ENCODE measurements at places on chromosomes 7 and 10. TPM values are rescaled to one million over a fixed set of nuclear protein-coding genes. Genes with fewer than 3 reads are reported as not detected.

GRCh38 chr7:30926313-30926712 lies 14.7 kb downstream of the AQP1 start:
- H3K36me3 ChIP-seq = no peaks in the 10 kb centered on the region
- no peak overlapping the region for H3K27ac ChIP-seq

GRCh38 chr10:132229834-132230556 lies 43.2 kb downstream of the DPYSL4 start:
- H3K36me3 ChIP-seq = no peaks in the 10 kb centered on the region
- DNase-seq = peak; percentile 41
- no peaks in the 10 kb centered on the region for H3K4me1 ChIP-seq
- peak overlapping the region; percentile 44 for H3K4me3 ChIP-seq

PSD gene
- 13.2 TPM for total RNA-seq

- no peaks in the 10 kb centered on the region for H3K27me3 ChIP-seq
- DNase-seq = no peak
- no peaks in the 10 kb centered on the region for H3K36me3 ChIP-seq
- no peaks in the 10 kb centered on the region for H3K4me1 ChIP-seq
- no peak overlapping the region for H3K27ac ChIP-seq
- no peak overlapping the region for H3K4me3 ChIP-seq
These were observed 31.5 kb upstream of the LHFPL3 start for GRCh38 chr7:104296900-104297299.

- H3K36me3 ChIP-seq = no peaks in the 10 kb centered on the region
- no peak for DNase-seq
- H3K27me3 ChIP-seq = no peaks in the 10 kb centered on the region
- H3K4me1 ChIP-seq = no peaks in the 10 kb centered on the region
- no peak overlapping the region for H3K4me3 ChIP-seq
- H3K27ac ChIP-seq = no peak overlapping the region
These were observed 83.6 kb upstream of the CACUL1 start for GRCh38 chr10:118838364-118838763.

SPDYE11 gene
- not detected for total RNA-seq

OPN4 gene
- total RNA-seq = not detected

DNA sequence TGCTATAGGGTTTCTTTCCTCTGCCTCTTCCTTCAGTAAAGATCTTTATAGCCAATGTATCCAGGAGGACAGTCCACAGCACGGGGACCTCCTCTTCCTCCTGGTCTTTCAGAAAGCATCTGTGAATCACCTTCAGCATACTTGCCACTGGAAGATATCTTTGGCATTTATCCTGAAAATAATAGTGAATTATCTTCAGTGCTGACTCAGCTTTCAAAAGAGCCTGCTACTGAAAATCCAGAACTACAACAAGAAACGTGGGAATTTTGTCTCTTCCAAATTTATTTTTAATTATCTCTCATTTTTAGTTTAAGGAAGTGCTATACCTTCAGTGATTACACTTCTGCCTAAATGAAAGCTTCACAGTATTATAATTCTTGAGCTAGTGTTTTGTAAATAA lies 7.6 kb upstream of the UNC5B start:
- DNase-seq = no peak
- H3K4me3 ChIP-seq = no peak overlapping the region
- no peaks in the 10 kb centered on the region for H3K4me1 ChIP-seq
- H3K36me3 ChIP-seq = no peaks in the 10 kb centered on the region
- H3K27me3 ChIP-seq = no peaks in the 10 kb centered on the region

HSPB1 gene
- 40.6 TPM for total RNA-seq

- DNase-seq = no peak
- no peaks in the 10 kb centered on the region for H3K27me3 ChIP-seq
- no peaks in the 10 kb centered on the region for H3K36me3 ChIP-seq
These were observed 30.5 kb downstream of the ARMC3 start for GRCh38 chr10:22958338-22958737.

GRCh38 chr10:30990351-30990750 lies 41.3 kb downstream of the ZNF438 start:
- H3K4me3 ChIP-seq = no peak overlapping the region
- H3K27ac ChIP-seq = no peak overlapping the region
- no peaks in the 10 kb centered on the region for H3K27me3 ChIP-seq

- peak overlapping the region; percentile 49 for H3K27ac ChIP-seq
- H3K4me3 ChIP-seq = no peak overlapping the region
- H3K27me3 ChIP-seq = no peaks in the 10 kb centered on the region
- H3K36me3 ChIP-seq = no peaks in the 10 kb centered on the region
- no peak for DNase-seq
- H3K4me1 ChIP-seq = no peaks in the 10 kb centered on the region
These were observed 233.3 kb upstream of the CACNA2D1 start for GRCh38 chr7:82676777-82677463.

VIPR2 gene
- total RNA-seq = not detected

- H3K27me3 ChIP-seq = no peaks in the 10 kb centered on the region
- no peak for DNase-seq
- H3K36me3 ChIP-seq = no peaks in the 10 kb centered on the region
- no peak overlapping the region for H3K4me3 ChIP-seq
These were observed 177.2 kb downstream of the TAX1BP1 start for GRCh38 chr7:27917119-27917518.

AKR1C8 gene
- total RNA-seq = 0.88 TPM

DNA sequence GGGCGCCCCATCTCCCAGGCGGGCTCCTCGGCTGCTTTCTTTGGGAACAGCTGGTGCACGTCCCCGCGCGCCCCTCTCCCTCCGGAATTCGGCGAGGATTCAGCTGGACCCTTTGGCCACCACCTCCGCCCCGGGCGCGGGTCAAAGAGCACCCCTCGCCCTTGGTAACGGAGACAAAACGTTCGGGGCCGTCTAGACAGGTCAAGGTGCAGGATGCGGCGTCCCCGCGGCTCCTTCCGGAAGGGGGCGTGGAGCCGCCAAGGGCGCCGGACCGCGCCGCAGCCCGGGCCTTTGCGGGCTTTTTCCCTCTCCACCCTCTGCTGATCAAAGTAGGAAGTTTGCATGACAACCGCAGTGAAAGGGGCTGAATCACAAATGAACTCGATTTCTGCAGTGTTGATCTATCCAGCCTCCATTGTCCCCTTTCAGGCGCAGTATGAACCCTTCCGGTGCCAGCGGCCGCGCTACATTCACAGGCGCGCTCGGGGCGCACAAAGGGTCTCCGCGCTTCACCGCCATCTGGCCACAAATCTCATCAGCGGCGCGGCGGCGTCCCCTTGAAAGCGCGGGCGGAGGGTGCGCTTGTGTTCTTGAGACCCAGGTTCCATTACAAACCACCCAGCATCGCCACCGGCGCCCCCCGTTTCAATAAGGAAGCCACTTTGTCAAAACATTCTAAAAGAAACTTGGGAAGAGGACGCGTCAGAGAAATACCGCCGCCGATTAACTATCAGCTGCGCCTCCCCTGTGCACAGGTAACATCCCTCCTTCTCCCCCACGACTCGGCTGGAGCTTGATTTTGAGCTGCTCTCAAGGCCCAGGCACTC lies 36.4 kb downstream of the CNPY1 start:
- no peak overlapping the region for H3K27ac ChIP-seq
- H3K4me3 ChIP-seq = no peak overlapping the region
- no peaks in the 10 kb centered on the region for H3K36me3 ChIP-seq

DNA sequence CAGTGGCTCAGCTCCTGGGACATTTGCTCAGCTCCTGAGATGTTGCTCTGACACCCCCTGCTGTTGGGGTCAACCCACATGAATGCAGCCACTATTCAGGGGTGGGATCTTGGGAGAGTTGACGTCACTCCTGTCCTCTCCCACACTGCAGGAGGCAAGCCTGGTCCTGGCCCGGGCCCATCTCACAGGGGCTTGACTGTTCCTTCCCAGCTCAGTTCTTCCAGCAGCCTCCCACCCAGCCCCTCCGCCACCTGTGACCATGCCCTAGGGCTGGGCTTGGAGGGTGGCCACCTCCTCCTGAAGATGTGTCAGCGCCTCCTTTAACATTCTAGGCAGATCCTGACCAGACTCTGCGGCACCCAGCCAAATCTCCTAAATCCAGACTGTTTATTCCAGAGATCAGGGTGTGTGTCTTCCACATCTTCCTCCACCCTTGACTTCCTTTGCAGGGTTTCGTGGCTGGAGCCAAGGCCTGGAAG lies 19.1 kb upstream of the OPALIN start:
- H3K27me3 ChIP-seq = no peaks in the 10 kb centered on the region
- H3K36me3 ChIP-seq = no peaks in the 10 kb centered on the region
- H3K27ac ChIP-seq = no peak overlapping the region
- no peak overlapping the region for H3K4me3 ChIP-seq
- no peaks in the 10 kb centered on the region for H3K4me1 ChIP-seq

UBE3C gene
- 64.6 TPM for total RNA-seq

GRCh38 chr10:106479636-106480035 lies 684.9 kb downstream of the SORCS1 start:
- no peak overlapping the region for H3K27ac ChIP-seq
- no peaks in the 10 kb centered on the region for H3K36me3 ChIP-seq
- no peaks in the 10 kb centered on the region for H3K27me3 ChIP-seq
- no peak overlapping the region for H3K4me3 ChIP-seq

- no peaks in the 10 kb centered on the region for H3K27me3 ChIP-seq
- no peaks in the 10 kb centered on the region for H3K4me1 ChIP-seq
- no peak overlapping the region for H3K4me3 ChIP-seq
- H3K27ac ChIP-seq = no peak overlapping the region
- DNase-seq = no peak
These were observed 20.8 kb upstream of the RAB18 start for GRCh38 chr10:27482984-27483956.

GRCh38 chr7:24297362-24297761 lies 13.4 kb downstream of the NPY start:
- no peak for DNase-seq
- H3K27ac ChIP-seq = no peak overlapping the region
- no peaks in the 10 kb centered on the region for H3K4me1 ChIP-seq
- no peak overlapping the region for H3K4me3 ChIP-seq
- no peaks in the 10 kb centered on the region for H3K27me3 ChIP-seq
- no peaks in the 10 kb centered on the region for H3K36me3 ChIP-seq

CDHR3 gene
- total RNA-seq = 1.5 TPM

- no peaks in the 10 kb centered on the region for H3K4me1 ChIP-seq
- H3K27ac ChIP-seq = no peak overlapping the region
- H3K27me3 ChIP-seq = no peaks in the 10 kb centered on the region
- DNase-seq = no peak
These were observed 18.6 kb downstream of the FGFR2 start for GRCh38 chr10:121579656-121580055.

GRCh38 chr7:135277161-135277560 lies 43.5 kb downstream of the STRA8 start:
- H3K36me3 ChIP-seq = no peaks in the 10 kb centered on the region
- no peak for DNase-seq
- no peaks in the 10 kb centered on the region for H3K27me3 ChIP-seq
- H3K27ac ChIP-seq = no peak overlapping the region
- no peaks in the 10 kb centered on the region for H3K4me1 ChIP-seq

DHTKD1 gene
- total RNA-seq = 25.9 TPM

LHFPL3 gene
- not detected for total RNA-seq

GRCh38 chr10:119346095-119346832 lies 138.9 kb downstream of the GRK5 start:
- peaks cover 28% of the 10 kb centered on the region for H3K36me3 ChIP-seq
- no peaks in the 10 kb centered on the region for H3K27me3 ChIP-seq
- no peak for DNase-seq
- H3K4me1 ChIP-seq = no peaks in the 10 kb centered on the region

GRCh38 chr7:96244992-96245292 lies 77.0 kb downstream of the SLC25A13 start:
- H3K4me1 ChIP-seq = no peaks in the 10 kb centered on the region
- no peak overlapping the region for H3K4me3 ChIP-seq
- no peaks in the 10 kb centered on the region for H3K36me3 ChIP-seq

- no peak overlapping the region for H3K4me3 ChIP-seq
- H3K4me1 ChIP-seq = no peaks in the 10 kb centered on the region
- no peak overlapping the region for H3K27ac ChIP-seq
- no peaks in the 10 kb centered on the region for H3K27me3 ChIP-seq
These were observed 28.9 kb upstream of the TNRC18 start for GRCh38 chr7:5452470-5452899.

WNT8B gene
- total RNA-seq = not detected

DNA sequence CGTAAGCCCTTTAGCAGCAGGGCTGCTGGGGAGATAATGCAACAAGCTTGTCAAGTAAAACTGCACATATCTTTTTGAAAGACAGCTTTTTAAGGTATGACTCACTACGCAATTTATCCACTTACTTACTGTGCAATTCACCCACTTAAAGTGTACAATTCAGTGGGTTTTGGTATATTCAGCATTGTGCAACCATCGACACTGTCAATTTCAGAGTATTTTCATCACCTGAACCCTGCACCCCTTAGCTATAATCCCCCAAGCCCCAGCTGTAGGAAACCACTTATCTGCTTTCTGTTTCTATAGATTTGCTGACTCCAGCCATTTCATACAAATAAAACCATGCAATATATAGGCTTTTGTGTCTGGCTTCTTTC lies 168.0 kb downstream of the PTPN20 start:
- H3K27ac ChIP-seq = no peak overlapping the region
- no peaks in the 10 kb centered on the region for H3K36me3 ChIP-seq
- no peaks in the 10 kb centered on the region for H3K27me3 ChIP-seq
- no peaks in the 10 kb centered on the region for H3K4me1 ChIP-seq
- no peak for DNase-seq

MUC12 gene
- not detected for total RNA-seq

GRCh38 chr7:75646571-75647102 lies 92.1 kb downstream of the HIP1 start:
- DNase-seq = no peak
- H3K27me3 ChIP-seq = no peaks in the 10 kb centered on the region
- H3K27ac ChIP-seq = no peak overlapping the region
- no peak overlapping the region for H3K4me3 ChIP-seq
- no peaks in the 10 kb centered on the region for H3K4me1 ChIP-seq

- no peak for DNase-seq
- H3K4me1 ChIP-seq = peaks cover 4% of the 10 kb centered on the region
- no peaks in the 10 kb centered on the region for H3K27me3 ChIP-seq
- no peak overlapping the region for H3K27ac ChIP-seq
- H3K36me3 ChIP-seq = no peaks in the 10 kb centered on the region
These were observed 24.3 kb downstream of the PTPN12 start for GRCh38 chr7:77561352-77561751.

GRCh38 chr10:116331815-116332214 lies 7.6 kb downstream of the CCDC172 start:
- H3K27me3 ChIP-seq = no peaks in the 10 kb centered on the region
- no peak overlapping the region for H3K4me3 ChIP-seq
- no peak for DNase-seq
- no peaks in the 10 kb centered on the region for H3K36me3 ChIP-seq
- H3K27ac ChIP-seq = no peak overlapping the region

VENTX gene
- total RNA-seq = not detected

GRCh38 chr10:69407621-69408301 lies 9.0 kb downstream of the TACR2 start:
- peaks cover 13% of the 10 kb centered on the region for H3K4me1 ChIP-seq
- H3K27ac ChIP-seq = no peak overlapping the region
- DNase-seq = peak; percentile 24
- H3K36me3 ChIP-seq = no peaks in the 10 kb centered on the region

DOCK4 gene
- 2.4 TPM for total RNA-seq

GRCh38 chr7:32206987-32207386 lies 136.8 kb upstream of the PDE1C start:
- H3K4me1 ChIP-seq = no peaks in the 10 kb centered on the region
- H3K36me3 ChIP-seq = no peaks in the 10 kb centered on the region
- DNase-seq = no peak
- no peak overlapping the region for H3K4me3 ChIP-seq
- no peaks in the 10 kb centered on the region for H3K27me3 ChIP-seq

CALML3 gene
- not detected for total RNA-seq

GRCh38 chr7:31340051-31340450 lies 475 bp downstream of the NEUROD6 start:
- no peak overlapping the region for H3K4me3 ChIP-seq
- H3K27ac ChIP-seq = no peak overlapping the region
- H3K36me3 ChIP-seq = no peaks in the 10 kb centered on the region
- DNase-seq = no peak
- no peaks in the 10 kb centered on the region for H3K27me3 ChIP-seq

- peaks cover 48% of the 10 kb centered on the region for H3K27me3 ChIP-seq
- DNase-seq = no peak
- no peak overlapping the region for H3K27ac ChIP-seq
These were observed 1.8 kb upstream of the DLX6 start for GRCh38 chr7:97003262-97004246.

TWIST1 gene
- total RNA-seq = not detected

BTBD16 gene
- total RNA-seq = not detected

IDI2 gene
- total RNA-seq = not detected
